Ascending aorta (tissue), 2 donors: ENCODE measurements at places on chromosomes 2 and 18. TPM values are rescaled to one million over a fixed set of nuclear protein-coding genes. Genes with fewer than 3 reads are reported as not detected.

The ZNF519 gene
- not detected for total RNA-seq

The POTEC gene
- not detected for total RNA-seq

The IGFBP2 gene
- 1,691 TPM for total RNA-seq

The SERPINB3 gene
- 0.21 TPM for total RNA-seq

The RGPD3 gene
- 0.75 TPM for total RNA-seq

The ANKRD36C gene
- 12.1 TPM for total RNA-seq

The ASAP2 gene
- total RNA-seq, result 56.9 TPM

The FOXD4L1 gene
- total RNA-seq, result not detected

The HOXD13 gene
- not detected for total RNA-seq

The TTC32 gene
- not detected for total RNA-seq

GRCh38 chr2:27262379-27263286 is at the start of gene SLC30A3:
Gene SLC30A3 (minus strand): TSS chr2:27263047. CDS start chr2:27262906, 141 bp downstream.
- no peak within 1 kb of the TSS for H3K27ac ChIP-seq
- H3K4me3 ChIP-seq, result peak within 1 kb of the TSS; percentile 59
- peaks cover 9% of the 10 kb centered on the region for H3K4me1 ChIP-seq
- DNase-seq, result peak; percentile 69
- no peaks in the 10 kb centered on the region for H3K36me3 ChIP-seq

DNA sequence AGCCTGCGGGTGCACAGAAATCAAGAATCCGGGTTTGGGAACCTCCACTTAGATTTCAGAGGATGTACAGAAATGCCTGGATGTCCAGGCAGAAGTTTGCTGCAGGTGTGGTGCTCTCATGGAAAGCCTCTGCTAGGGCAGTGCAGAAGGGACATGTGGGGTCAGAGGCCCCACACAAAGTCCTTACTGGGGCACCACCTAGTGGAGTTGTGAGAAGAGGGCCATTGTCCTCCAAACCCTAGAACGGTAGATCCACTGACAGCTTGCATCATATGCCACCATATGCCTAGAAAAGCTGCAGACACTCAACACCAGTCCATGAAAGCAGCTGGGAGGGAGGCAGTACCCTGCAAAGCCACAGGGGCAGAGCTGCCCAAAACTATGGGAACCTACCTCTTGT is 833.0 kb downstream of the TMEM182 start:
- DNase-seq, result no peak
- no peaks in the 10 kb centered on the region for H3K27me3 ChIP-seq
- H3K36me3 ChIP-seq, result no peaks in the 10 kb centered on the region
- no peak overlapping the region for H3K27ac ChIP-seq

- no peak overlapping the region for H3K27ac ChIP-seq
- peaks cover 7% of the 10 kb centered on the region for H3K27me3 ChIP-seq
- no peaks in the 10 kb centered on the region for H3K4me1 ChIP-seq
- DNase-seq, result no peak
- no peaks in the 10 kb centered on the region for H3K36me3 ChIP-seq
Observed at GRCh38 chr18:78986018-78986481, 6.4 kb downstream of the SALL3 start.

GRCh38 chr18:318791-319291 is 51.0 kb upstream of the THOC1 start:
- H3K36me3 ChIP-seq, result no peaks in the 10 kb centered on the region
- no peak for DNase-seq
- no peak overlapping the region for H3K27ac ChIP-seq
- no peak overlapping the region for H3K4me3 ChIP-seq
- H3K4me1 ChIP-seq, result peaks cover 12% of the 10 kb centered on the region

DNA sequence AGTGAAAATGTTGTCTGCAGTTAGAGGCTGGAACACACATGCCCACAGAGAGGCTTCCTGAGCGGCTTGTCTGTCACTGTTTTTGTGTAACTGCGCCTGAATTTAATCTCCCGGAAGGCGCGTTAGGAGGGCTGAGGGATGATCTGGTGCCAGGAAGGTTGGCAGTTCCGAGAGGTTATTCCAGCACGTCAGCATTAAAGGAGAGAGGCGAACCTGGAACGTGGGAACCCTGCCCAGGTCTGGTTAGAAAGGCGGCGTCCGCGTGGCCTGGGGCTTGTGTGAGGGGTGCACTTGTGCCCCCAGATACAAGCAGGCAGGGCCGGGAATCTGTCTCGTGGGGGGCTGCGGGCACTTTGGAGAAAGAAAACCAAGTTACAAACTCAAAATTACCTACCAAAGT is 75.3 kb downstream of the NFATC1 start:
- H3K27ac ChIP-seq, result no peak overlapping the region
- H3K27me3 ChIP-seq, result no peaks in the 10 kb centered on the region
- H3K4me1 ChIP-seq, result no peaks in the 10 kb centered on the region
- H3K36me3 ChIP-seq, result peaks cover 48% of the 10 kb centered on the region

DNA sequence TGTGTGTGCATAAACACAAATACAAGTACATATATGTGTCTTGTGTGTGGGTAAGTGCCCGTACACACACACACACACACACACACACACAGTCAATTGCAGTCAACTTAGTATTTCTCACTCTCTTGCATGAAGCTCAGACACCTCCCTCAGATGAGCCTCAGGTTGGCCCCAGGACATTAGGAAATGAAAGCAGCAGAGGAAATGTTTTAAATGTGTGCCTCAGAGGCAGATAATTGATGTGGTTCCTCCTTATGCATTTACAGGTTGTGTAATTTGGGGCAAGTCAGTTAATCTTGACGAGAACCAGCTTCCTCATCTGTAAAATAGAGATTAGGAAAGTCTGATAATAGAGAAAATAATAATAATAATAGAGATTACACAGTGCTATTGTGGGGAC is 814.0 kb upstream of the ID2 start:
- H3K27me3 ChIP-seq, result no peaks in the 10 kb centered on the region
- DNase-seq, result no peak
- H3K4me3 ChIP-seq, result no peak overlapping the region
- no peaks in the 10 kb centered on the region for H3K4me1 ChIP-seq

DNA sequence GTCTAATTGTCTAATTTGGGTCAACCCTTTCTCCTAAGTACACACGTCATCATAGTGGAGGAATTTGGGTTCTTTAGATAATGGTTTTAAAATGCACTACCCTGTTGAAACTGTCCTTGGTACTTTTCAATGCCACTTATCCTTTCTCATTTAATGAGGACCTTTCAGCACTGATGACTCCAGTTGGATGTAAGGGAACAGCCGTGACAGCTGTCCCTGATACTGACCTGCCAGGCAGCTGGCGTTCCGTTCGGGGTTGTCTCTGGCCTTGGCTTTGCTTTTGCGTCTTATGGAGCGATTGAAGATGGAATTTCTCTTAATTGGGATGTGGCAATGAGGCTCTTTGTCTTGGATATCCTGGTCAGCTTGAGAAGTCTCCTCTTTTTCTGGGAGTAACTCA is 38.7 kb downstream of the NGEF start:
- no peaks in the 10 kb centered on the region for H3K27me3 ChIP-seq
- H3K36me3 ChIP-seq, result no peaks in the 10 kb centered on the region
- DNase-seq, result no peak
- H3K4me3 ChIP-seq, result no peak overlapping the region
- no peaks in the 10 kb centered on the region for H3K4me1 ChIP-seq

GRCh38 chr2:37232131-37232933 is 874 bp downstream of the NDUFAF7 start:
- peaks cover 14% of the 10 kb centered on the region for H3K36me3 ChIP-seq
- peak overlapping the region; percentile 81 for H3K27ac ChIP-seq
- H3K4me1 ChIP-seq, result peaks cover 22% of the 10 kb centered on the region
- no peak for DNase-seq
- peak overlapping the region; percentile 95 for H3K4me3 ChIP-seq

DNA sequence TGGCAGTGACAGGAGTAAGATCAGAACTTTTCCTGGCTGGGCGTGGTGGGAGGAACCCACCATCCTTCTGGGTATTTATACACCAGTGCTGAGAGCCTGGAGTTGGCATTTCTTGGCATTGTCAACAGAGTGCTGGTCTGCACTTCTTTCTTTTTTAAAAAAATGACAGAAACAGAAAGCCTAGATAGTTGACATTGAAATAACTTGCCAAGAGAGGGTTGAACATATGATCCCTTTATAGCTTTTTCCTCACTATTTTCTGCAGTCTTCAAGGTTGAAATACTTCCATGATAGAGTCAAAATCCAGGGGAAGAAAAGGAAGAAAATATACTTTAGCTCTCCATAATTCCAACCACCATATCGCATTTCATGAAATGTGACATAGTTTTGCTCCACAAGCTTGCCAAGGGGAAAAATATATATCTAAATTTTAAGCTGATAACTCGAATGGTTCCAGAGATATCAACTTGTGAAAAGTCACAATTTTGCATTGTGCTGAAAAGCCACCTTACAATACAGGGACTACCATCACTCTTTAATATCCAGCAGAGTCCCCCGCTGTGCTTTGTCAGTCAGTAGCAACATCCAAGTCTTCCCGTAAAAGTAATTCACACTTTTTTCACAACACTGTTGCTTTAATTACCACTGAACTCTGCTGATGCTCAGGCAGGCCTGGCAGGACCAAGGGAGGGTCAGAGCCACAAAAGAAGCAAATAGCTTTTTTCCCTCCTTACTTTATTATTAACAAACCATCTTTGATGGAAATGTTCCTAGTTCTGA is 764.9 kb upstream of the FANCL start:
- H3K27me3 ChIP-seq, result no peaks in the 10 kb centered on the region
- H3K4me1 ChIP-seq, result no peaks in the 10 kb centered on the region
- H3K4me3 ChIP-seq, result no peak overlapping the region
- no peak overlapping the region for H3K27ac ChIP-seq
- DNase-seq, result no peak

GRCh38 chr2:40516604-40517003 is 64.7 kb upstream of the SLC8A1 start:
- H3K27ac ChIP-seq, result no peak overlapping the region
- no peak overlapping the region for H3K4me3 ChIP-seq
- no peaks in the 10 kb centered on the region for H3K27me3 ChIP-seq
- no peak for DNase-seq

GRCh38 chr2:113711851-113712250 is 44.6 kb downstream of the SLC35F5 start:
- no peak overlapping the region for H3K27ac ChIP-seq
- DNase-seq, result no peak
- peaks cover 24% of the 10 kb centered on the region for H3K36me3 ChIP-seq
- H3K27me3 ChIP-seq, result no peaks in the 10 kb centered on the region

DNA sequence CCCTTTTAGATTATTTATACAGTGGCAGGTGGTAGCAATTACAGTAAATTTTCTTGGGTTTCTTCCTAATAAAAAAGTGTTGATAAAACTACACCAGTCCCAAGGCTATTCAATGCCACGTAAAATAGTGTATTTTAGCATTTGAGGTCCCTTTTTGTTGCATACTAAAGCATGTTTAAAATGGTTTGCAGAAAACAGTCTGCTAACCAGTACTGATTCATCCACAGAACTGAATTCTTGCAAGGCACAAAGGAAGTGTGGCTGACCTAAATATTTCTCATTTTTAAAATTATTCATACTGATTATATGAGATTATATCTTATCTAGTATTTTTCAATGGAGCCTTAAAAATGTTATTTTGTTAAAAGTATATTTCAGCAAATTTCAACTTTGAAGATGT is 98.1 kb downstream of the SMAD2 start:
- no peaks in the 10 kb centered on the region for H3K4me1 ChIP-seq
- no peak overlapping the region for H3K4me3 ChIP-seq
- H3K27ac ChIP-seq, result no peak overlapping the region
- peaks cover 6% of the 10 kb centered on the region for H3K36me3 ChIP-seq

- H3K4me3 ChIP-seq, result peak overlapping the region; percentile 76
- H3K4me1 ChIP-seq, result no peaks in the 10 kb centered on the region
- no peaks in the 10 kb centered on the region for H3K27me3 ChIP-seq
- DNase-seq, result no peak
Observed at GRCh38 chr2:174485788-174486562, 854 bp downstream of the GPR155 start.

GRCh38 chr2:62738981-62739936 is 33.7 kb downstream of the EHBP1 start:
- no peaks in the 10 kb centered on the region for H3K36me3 ChIP-seq
- no peak overlapping the region for H3K27ac ChIP-seq
- no peaks in the 10 kb centered on the region for H3K27me3 ChIP-seq
- no peak overlapping the region for H3K4me3 ChIP-seq
- H3K4me1 ChIP-seq, result no peaks in the 10 kb centered on the region
- no peak for DNase-seq

DNA sequence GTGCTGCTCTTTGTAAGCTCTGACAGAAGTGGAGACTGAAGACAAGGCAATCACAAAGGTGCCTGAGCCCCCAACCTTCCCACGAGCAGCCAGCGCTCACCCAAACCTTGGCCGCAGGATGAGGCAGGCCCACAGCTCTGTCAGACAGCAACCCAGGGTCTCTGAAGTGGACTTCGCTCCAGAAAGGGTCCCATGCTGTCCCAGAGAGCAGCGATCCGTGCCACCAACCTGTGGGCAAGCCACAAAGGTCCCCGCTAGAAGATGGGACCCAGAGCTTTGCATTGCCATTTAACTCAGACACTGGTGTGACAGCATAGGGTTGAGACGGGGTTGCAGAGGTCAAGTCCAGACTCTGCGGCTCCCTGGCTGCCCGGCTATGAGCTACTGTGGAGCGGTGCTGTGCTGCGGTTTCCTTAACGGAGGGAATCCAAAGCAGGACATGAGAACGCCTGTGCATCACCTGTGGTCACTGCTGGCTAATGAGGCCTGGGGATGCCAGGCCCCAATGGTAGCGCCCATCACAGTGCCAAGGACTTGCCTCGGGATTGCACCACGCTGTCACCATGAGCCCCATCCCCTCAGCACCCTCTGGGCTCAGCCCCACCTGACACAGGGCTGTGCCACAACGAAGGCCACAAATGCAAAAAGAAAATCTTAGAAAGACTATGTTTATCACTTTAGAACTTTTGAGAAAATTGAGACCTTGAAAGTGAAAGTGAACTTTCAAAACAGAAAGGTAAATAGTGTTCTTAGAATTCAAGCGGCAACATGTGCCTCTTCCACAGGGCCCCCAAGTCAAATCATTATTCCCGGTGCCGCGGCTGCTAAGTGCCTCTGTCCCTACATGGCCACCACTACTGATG is 103.4 kb downstream of the HDAC4 start:
- no peaks in the 10 kb centered on the region for H3K27me3 ChIP-seq
- DNase-seq, result no peak
- H3K27ac ChIP-seq, result no peak overlapping the region
- H3K4me3 ChIP-seq, result no peak overlapping the region
- H3K4me1 ChIP-seq, result no peaks in the 10 kb centered on the region
- H3K36me3 ChIP-seq, result no peaks in the 10 kb centered on the region

- no peaks in the 10 kb centered on the region for H3K4me1 ChIP-seq
- H3K36me3 ChIP-seq, result no peaks in the 10 kb centered on the region
- DNase-seq, result no peak
- no peaks in the 10 kb centered on the region for H3K27me3 ChIP-seq
Observed at GRCh38 chr18:24790347-24790746, 329.9 kb downstream of the HRH4 start.

GRCh38 chr18:70037431-70038061 is 89.9 kb upstream of the CD226 start:
- H3K27me3 ChIP-seq, result no peaks in the 10 kb centered on the region
- no peak for DNase-seq
- no peak overlapping the region for H3K27ac ChIP-seq
- no peaks in the 10 kb centered on the region for H3K4me1 ChIP-seq
